ENCODE measurements at places on chromosomes 16 and 17.

DNA sequence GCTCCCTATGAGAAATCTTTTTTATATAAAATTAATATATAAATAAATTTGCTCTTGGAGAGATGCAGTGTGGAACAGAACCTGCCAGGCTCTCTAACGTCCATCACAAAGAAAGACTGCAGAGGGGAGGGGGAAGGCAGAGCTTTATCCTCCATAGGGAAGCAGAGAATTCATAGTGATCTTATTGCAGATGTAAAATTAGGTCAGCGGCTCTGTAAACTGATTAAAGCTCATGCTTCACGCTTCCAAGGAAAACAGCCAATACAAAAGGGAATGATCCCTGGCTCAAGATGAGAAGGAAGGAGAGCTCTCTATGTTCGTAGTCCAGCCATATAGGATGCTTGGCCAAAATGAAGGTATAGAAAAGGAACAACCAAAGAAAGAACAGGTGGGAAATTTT lies 532.3 kb upstream of the PSMD7 start:
- peak; percentile 57 for DNase-seq

DNA sequence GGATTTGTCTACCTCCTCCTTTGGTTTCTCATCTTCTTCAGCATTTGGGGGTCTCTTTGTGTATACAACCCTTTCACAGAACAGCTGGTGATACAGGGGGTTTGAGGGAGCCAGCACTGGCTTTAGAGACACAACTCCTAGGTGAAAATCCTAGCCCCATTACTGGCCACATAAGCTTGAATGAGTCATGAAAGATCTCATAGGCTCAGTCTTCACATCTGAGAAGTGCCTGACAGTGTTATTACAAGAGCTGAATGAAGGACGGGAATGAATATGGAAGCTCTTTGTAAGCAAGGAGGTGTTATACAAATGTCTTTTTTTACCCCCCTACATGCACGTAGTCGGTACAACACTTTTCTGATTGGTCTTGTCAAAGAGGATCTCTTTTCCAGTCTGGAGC lies 1.7 kb upstream of the B4GALNT2 start:
- no peak for DNase-seq

DNA sequence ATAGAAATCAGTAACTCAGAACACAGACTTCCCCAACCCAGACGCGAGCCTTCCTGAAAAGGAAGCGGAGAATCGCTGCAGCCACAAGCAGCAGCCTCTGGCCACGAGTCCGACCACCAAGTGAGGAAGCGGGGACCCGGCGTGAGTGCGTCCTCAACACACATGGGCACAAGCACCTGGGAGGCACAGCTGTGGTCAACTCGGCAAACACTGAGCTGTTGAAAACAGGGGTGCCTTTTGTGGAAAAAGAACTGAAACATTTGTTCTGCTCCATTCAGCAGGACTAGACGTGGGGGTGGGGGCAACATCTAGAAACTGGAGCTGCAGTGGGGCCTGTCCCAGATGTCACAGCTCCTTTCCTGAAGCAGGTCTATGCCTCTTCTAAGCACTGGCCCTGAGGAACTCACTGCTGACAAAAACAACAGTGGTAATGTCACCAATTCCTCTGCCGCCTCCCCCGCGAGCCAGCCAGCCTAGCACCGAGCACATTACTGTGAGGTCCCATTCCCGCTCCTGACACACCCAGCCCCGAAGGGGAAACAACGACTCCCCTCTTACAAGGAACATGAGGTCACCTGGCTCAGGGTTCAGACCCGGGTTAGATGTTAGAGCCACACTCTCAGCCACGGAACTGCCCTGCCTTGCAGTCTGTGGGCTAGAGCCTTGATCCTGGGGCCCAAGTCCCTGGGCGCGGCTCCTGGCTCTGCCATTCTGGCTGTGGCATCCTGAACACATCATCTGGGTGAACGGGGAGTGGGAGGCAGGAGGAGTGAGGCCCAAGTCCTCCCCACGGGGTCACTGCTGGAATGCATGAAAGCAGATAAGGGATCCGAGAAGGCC lies 29.0 kb downstream of the KDM8 start:
- no peak for DNase-seq

GRCh38 chr16:951660-952301 lies 19.0 kb downstream of the LMF1 start:
- DNase-seq = no peak

DNA sequence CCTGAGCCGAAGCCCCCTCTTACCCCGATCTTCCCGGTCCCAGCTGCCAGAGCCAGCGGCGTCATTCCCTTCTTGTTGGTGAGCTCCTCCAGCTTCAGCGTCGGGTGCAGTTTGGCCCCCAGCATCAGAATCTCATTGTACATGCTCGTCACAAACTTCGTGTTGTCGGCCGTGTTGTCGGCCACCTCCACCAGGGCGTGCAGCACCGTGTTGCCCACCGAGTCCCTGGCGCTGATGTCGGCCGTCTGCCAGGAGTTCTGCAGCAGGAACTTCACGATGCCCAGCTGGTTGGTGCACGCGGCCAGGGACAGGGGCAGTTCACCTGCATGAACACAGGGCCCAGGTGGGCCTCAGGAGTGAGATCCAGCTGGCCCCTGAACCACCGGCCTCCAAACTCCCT lies 19.4 kb downstream of the TRPV1 start:
- DNase-seq = no peak

GRCh38 chr17:5874486-5874885 lies 195.7 kb upstream of the WSCD1 start:
- DNase-seq = no peak

DNA sequence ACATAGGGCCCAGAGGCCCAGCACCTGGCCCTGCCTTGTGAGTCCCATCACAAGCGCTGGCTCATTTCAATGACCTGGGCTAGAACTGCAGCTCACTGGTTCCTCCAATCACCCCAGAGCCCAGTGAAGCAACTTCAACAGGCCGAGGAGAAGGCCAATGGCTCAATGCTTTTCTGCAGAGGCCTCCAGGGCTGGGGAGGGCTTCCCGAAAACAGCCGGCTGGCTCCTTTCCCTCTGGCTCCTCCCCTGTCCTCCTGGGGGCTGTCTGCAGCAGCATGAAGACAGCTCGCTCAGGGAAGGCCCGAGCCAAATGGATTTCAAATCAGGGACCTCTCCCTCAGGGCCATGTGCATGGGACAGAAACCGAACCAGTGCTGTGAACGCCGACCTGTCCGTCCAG lies 121.6 kb downstream of the ZNF423 start:
- no peak for DNase-seq

DNA sequence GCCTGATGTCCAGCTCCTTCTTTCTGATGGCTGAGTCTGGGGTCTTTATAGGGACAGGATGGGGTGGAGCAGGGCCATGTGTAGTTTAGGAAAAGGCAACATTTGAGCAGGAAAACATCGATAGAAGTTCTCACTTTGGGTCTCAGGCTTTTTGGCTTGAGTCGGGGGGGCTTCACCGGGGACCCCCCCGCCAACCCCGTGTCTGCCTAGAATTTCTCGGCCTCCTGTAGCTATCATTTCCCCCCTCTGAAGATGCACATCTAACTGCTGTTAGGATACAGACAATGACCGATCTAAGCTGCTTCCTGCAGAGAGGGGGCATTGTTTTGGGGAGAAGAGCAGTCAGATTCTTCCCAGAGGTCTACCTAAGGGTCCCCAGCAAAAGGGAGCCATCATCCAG lies 16.7 kb upstream of the ZNHIT3 start:
- DNase-seq = no peak

GRCh38 chr17:28282596-28282995 lies 36.4 kb upstream of the TMEM97 start:
- no peak for DNase-seq

DNA sequence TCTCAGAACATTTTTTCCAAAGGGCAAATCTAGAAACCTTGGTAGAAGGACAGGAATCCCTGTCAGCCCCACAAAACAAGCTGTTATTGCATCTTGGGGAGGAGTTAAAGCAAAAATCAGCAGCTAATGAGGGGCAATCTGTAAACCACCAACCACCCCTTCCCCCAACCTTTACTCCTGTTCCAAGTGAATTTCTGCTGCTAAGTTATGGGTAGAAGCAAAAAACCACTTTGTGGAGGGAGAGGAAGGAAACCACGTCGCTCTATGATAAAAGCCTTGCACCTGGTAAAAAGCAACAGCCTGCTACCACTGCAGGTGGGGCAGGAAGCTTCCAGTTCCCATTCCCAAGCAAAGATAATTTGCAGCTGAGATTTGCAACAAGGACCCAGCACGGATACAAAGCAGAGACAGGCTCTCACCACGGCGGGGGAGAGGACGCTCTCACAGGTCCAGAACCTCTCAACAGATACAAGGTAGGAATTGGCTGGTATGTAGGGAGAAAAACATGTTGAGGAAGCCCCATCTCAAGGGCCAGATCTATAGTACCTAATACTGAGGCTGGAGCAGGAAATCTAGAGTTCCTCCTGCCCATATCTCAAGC lies 10.7 kb downstream of the ABCA8 start:
- no peak for DNase-seq

GRCh38 chr16:55370762-55371482 lies 46.9 kb downstream of the IRX6 start:
- peak; percentile 36 for DNase-seq

GRCh38 chr16:69186642-69187445 lies at the start of gene SNTB2:
Gene SNTB2, plus strand, starts transcription at chr16:69187164. Its CDS starts 3 bp downstream, at chr16:69187167.
- DNase-seq = peak; percentile 90
